ENCODE measurements at places on chromosomes 16 and 17.

GRCh38 chr16:11445486-11445885 lies 100.2 kb downstream of the RMI2 start:
- no peak for DNase-seq

DNA sequence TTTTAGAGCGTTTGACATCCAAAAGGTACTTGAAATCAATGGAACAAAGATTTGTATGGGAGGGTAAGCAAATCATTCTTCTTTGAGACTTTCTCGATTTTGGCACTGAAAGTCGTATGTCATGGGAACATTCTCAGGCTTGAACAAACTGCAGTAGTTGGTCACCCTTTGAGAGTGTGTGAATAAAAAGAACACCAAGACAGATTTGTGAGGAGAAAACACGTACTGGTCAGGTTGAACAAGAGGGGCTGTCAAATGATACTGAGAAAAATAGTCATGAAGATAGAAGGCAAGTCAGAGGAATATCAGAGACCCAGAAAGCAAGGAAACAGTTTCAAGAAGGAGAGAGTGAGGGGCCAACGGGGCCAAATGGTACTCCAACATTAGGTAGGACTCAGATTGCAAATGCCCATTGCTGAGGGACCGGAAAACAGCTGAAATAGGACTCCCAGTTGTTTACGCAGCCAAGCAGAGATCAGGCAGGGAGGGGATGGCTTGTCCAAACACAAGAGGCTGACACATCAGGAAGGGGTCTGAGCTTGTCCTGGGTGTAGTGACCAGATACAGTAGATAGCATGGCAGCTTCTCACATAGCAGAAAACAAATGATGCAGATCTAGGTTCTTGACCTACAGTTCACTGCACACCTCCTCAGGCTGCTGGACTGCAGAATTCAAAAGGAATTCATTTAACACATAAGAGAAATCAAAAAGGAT lies 74.5 kb upstream of the MYOCD start:
- no peak for DNase-seq

DNA sequence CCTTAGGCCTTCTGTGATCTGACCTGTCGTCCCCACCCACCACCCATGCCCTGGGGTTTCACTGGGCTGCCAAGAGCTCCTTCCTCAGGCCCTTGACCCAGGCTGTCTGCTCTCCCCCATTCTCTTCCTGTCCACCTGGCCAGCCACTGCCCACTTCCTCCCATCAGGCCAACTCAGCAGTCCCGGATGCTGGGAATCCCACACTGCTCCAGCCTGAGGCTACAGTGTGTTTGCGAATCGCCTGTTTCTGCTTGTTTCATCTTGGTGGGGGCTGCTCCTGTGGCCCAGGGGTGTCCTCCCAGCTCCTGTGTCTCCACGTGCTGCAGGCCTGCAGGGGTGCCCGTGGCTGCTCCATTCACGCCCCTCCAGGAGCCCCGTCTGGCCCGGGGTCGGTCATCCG lies 839 bp upstream of the METRN start:
- DNase-seq: no peak

DNA sequence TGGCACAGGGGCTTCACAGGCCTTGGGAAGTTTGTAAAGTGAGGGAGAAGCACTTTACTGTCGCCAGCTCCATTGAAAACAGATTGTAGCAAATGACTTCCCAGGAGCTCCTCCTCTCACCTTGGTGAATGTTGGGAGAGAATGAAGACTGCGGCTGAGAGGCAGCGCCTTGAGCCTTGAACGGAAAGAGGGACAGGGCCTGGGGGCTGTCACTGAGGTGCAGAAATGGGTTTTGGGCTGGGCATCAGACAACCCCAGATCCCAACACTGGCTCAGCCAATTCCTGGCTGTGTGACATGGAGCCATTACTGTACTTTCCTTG lies 603 bp upstream of the MRTFB start:
- DNase-seq: no peak

- DNase-seq: no peak
These were observed 86.8 kb downstream of the USP32 start for GRCh38 chr17:60305141-60305540.

- no peak for DNase-seq
These were observed 123.7 kb downstream of the SOX9 start for GRCh38 chr17:72244494-72244893.

DNA sequence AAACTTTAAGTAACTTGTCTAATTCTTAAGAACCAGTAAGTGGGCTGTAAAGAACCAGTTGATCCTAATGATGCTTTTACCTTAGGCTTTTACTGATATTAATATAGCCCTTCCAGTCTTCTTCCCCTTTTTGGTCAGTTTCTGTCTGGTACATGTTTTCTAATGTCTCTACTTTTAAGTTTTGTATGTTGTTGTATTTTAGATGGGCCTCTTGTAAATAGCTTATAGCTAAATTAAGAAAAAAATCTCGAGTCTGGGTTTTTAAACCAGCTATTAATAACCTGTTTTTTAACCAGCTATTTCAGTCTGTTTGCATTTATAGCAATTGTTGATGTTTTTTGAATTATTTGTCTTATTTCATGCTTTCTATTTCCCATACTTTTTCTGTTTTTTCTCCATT lies 79.0 kb downstream of the PITPNC1 start:
- DNase-seq: no peak

GRCh38 chr17:81129289-81129688 lies 36.0 kb upstream of the PVALEF start:
- no peak for DNase-seq

- no peak for DNase-seq
These were observed 2.1 kb downstream of the CASKIN1 start for GRCh38 chr16:2194166-2194834.

DNA sequence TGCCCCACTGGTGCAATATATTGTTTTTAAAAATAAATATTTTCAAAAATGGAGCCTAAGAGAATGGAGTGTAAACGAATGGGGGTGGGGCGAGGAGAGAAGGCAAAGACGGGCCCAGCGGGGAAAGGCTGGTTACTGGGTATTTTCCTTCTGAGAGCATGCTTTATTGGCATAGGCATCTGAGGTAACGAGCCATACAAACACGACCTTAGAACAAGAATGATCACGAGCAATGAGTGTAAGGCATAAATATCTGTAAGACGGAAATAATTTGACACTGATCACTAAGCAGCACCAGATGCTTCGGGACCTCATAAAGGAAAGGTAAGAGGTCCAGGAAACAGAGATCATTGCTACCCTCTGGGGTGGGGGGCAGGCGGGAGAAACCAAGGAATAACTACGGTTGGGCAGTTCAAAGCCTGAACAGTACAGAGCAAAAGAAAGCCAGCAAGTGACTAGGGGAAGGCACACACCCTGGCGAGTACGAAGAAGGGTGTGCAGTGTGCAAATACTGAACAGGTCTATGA lies 959 bp downstream of the SSH2 start:
- DNase-seq: no peak

DNA sequence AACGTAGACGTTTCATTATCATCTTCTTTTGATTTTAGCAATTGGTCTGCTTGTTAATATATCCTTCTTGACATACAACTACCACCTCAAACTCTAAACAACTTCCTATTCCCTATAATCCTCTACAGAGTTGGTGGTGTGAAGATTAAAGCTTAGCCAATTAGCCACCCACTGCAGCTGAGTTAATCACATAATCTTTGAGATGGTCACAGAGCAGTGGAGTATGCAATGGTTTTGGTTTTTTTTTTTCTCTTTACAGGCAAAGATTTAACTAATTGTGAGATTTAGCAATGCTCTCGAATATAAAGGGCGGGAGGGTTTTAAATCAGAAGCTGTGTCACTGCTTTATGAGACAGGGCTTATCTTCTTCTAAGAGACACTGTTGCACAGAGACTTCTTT lies 37.0 kb downstream of the STX8 start:
- no peak for DNase-seq

DNA sequence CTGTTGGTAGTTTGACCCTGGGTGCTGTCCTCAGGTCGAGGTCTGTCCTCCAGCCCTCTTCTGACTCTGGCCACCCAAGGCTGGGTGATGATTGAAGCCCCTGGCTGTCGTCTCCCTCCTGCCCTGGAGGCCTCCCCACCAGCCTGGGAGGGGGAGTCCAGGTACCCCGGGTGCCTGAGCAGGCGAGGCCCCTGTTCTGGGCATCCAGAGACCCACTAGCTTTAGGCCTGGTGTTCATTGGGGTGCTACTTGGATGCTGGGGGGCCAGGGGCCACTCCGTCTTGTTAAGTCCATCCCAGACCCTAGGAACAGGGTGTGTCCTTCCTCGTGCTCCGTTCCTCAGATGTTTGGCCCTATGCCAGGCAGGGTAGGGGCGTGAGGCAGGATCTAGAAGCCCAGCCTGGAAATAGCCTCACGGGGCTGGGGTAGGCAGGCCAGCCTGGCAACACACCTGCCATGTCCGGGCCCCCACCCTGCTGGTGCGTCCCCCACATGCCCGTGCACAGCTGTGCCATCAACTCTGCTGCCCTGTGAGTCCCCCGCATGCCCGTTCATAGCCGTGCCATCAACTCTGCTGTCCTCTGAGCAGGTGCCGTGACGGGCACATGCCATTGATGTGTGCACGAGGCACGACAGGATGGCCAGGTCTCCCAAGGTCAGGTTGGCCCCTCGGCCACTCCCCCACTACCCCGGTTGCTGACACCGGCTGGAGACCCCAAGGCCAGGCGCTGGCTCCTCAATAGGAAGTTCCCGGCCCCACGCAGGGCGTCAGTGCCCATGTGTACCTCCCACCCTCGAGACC lies 36.9 kb downstream of the GINS2 start:
- DNase-seq: no peak

All from cortex of kidney (tissue), 1 donor.